ENCODE measurements at places on chromosomes 6 and 20.

- no peak for DNase-seq
Observed at GRCh38 chr20:64058536-64058935, 4.5 kb upstream of the TCEA2 start.

DNA sequence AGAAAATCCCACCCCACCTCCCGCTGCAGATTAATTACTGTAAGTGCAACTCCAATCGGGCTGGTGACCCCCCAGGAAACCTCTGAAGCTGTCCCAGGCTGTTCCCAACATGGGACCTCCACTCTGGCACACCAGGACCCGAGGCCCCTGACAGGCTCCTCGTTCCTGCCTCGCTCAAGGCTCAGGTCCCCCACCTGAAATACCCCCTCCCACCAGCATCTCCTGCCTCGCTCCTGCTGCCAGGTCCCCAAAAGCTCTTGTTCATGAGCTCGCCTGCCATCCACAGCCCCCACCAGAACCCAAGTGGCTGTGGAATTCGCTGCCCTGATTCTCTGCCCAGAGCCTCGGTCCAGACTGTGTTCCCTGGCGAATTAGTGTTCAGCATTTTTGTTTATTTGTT lies 26.1 kb downstream of the NPEPL1 start:
- DNase-seq = no peak

DNA sequence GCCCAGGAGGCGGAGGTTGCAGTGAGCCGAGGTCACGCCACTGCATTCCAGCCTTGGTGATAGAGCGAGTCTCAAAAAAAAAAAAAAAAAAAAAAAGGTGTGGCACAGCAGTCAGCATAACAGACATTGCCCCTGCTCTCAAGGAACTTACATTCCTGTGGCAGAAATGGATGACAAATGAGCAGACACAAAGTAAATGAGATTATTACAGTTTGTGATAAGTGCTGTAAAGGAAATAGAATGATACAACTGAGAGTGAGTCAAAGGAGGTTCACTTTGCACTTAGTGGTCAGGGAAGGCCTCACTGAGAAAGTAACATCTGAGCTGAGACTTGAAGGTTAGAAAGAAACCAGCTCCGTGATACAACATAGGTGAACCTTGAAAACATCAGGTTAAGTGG lies 36.4 kb downstream of the CEP250 start:
- DNase-seq = no peak

- no peak for DNase-seq
Observed at GRCh38 chr6:100952006-100952405, 70.9 kb upstream of the ASCC3 start.

- DNase-seq = no peak
Observed at GRCh38 chr20:33165416-33166055, 2.4 kb upstream of the BPIFA2 start.

DNA sequence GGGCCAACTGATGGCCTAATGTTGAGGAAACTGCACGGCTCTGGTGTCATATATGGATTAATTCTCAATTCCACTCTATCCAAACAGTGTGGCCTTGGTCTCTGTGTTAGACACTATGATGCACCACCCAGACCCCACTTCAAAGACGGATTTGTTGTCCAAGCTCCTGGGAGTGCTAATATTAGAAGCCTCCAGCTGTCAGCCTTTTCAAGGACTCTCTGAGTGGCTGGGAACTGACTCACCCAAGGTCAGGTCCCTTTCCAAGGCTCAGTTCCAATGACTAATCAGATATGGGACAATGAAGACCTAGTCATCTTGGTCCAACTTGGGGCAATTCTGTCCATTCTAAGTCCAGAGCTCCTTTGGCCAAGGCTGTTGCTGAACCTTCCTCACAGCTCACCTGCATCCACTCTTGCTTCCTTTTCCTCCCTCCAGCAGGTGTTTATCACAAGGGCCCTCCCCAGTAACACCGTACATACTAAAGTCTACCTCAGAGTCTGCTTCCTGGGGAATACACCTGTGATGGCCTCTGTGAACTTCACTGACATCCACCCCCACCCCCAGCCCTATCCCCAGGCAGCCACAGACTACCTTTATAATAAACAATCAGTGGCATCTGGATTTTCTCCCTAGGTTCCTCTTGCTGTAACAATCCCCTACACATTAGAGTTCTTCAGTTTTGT lies 7.2 kb upstream of the IL20RA start:
- no peak for DNase-seq

DNA sequence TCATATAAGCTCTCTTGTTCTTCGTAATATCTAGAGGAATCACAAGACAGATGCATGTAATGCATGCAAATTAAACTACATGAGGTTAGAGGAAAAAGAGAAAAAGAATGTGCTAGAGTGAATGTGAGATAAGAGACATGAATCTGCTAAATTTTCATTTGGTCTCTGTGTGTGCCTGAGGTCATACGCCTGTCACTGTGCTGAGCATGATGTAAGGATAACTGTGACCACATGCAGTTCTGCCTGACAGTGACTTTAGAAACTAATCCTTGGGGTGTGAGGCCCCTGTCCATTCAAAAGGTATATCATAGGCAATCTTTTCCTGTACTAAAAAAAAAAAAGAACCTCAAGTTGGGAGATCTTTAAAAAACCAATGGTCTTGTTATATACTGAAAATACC lies 70.6 kb downstream of the SHPRH start:
- no peak for DNase-seq

GRCh38 chr20:36091561-36092397 lies 62.8 kb upstream of the EPB41L1 start:
- no peak for DNase-seq

GRCh38 chr20:50919567-50919966 lies 11.7 kb downstream of the ADNP start:
- no peak for DNase-seq

Measured in NCI-H2227 treated with DMSO at 0.1 percent for 48 hours (cell line).